NB4 (cell line): ENCODE measurements at places on chromosomes 13 and 19.

DNA sequence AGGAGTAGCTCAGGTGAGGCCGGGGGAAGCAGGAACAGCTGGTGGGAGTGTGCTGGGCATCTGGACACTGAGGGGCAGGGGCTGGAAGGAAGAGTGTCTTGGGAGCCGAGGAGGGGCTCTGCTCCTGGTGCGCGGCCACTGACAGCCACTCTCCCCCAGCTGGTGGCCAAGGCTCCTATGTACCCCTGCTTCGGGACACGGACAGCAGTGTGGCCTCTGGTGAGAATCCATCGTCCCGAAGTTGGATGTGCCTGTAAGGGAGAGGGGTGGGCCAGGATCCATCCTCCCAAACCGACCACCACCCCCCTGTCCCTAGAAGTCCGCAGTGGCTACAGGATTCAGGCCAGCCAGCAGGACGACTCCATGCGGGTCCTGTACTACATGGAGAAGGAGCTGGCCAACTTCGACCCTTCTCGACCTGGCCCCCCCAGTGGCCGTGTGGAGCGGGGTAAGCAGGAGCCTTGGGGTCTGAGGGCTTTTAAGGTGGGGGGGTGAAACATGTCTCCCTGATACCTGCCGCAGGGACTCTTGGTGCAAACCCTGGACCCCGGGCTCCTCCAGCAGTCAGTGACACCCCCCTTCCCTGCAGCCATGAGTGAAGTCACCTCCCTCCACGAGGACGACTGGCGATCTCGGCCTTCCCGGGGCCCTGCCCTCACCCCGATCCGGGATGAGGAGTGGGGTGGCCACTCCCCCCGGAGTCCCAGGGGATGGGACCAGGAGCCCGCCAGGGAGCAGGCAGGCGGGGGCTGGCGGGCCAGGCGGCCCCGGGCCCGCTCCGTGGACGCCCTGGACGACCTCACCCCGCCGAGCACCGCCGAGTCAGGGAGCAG is 2.0 kb upstream of the USF2 start:
- no peak for DNase-seq

DNA sequence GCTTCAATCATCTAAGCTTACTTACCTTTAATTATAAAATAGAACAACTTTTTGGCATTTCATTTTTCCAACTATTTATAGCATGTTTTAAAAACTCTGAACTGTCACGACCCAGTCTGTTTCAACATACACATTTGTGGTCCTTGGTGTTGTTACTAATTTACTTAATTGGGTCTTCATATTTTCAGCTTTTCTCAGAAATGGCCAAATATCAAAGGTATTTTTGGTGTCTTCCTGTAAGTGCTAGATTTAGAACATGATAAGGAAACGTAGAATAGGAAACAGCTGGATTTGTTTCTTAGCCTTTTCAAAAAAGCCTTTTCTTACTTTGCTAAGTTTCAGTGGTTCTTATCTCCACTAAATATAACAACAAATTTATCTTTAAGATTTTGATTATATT is 11.4 kb downstream of the LPAR6 start:
- no peak for DNase-seq

DNA sequence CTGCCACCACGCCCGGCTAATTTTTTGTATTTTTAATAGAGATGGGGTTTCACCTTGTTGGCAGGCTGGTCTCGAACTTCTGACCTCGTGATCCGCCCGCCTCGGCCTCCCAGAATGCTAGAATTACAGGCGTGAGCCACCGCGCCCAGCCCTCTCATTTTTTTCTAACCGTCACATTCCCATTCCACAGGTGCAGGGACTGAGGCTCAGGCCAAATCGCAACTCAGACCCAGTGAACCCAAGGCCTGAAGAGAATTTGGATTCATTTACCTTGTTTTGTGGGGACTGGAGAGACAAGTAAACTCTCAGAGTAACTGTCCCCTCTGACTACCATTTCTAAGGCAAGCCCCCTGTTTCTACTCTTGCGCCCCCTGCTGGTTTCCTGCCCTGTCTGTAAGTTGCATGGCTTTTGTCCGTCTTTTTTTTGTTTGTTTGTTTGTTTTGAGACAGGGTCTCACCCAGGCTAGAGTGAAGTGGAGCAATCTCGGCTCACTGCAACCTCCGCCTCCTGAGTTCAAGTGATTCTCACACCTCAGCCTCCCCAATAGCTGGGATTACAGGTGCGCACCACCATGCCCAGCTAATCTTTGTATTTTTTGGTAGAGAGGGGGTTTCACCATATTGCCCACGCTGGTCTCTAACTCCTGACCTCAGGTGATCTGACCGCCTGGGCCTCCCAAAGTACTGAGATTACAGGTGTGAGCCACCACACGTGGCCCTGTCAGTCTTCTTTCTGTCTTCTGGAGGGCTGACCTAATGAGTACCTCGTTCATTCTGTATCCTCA is 2.3 kb upstream of the STRN4 start:
- DNase-seq, result peak; percentile 95

DNA sequence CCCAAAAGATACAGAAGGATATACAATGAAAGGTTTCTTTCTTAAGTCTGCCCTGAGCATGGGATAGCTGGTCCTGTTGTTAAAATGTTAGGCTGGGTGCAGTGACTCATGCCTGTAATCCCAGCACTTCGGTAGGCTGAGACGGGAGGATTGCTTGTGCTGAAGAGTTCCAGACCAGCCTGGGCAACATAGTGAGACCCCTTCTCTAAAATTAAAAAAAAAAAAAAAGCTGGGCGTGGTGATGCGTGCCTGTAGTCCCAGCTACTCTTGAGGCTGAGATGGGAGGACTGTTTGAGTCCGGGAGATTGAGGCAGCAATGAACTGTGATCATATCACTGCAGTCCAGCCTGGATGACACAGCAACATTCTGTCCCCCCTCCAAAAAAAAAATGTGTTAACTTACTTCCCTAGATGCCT is 52.5 kb upstream of the SHKBP1 start:
- no peak for DNase-seq

DNA sequence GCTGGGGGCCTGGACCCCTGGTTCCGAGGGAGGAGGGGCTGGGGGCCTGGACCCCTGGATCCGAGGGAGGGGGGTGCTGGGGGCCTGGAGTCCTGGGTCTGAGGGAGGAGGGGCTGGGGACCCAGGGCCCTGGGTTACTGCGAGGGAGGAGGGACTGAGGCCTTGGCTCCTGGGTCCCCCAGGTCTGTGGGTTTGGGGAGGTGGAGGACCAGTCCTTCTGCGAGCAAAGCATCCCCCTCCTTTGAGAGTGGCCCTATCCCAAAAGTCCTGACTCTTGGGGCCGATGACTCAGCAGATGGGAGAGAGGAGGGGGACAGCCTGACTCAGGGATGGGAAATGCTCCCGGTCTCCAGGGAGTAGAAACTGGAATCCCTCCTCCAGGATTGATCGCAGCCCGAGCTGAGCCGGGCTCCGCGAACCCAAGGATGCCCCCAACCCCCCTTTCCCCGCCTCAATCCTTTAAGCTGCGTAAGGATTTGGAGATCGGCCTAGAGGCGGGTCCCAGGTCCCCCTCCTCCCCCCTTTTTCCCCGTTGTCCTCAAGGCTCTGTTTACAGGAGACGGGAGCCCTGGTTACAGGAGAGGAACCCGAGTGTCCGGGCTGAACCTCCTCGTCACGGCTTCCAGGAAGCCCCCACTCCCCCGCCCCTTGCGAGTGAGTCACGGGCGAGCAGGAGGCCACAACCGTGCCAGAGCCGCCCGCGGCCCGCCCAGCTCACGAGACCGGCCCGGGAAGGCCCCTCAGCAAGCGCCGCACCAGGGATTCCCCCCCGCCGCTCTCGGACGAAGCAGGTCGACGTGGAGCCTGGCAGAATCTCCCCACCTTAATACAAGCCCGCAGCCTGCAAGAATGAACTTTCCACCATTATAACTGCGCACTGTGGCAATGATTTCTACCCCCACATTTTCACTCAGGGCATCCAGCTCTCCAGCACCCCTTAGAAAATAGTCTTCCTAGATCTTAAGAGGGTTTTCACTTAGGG is 3.0 kb upstream of the ZFP36 start:
- DNase-seq, result peak; percentile 84

- DNase-seq, result no peak
Measured at GRCh38 chr19:45100201-45100600, 7.2 kb downstream of the PPP1R37 start.

DNA sequence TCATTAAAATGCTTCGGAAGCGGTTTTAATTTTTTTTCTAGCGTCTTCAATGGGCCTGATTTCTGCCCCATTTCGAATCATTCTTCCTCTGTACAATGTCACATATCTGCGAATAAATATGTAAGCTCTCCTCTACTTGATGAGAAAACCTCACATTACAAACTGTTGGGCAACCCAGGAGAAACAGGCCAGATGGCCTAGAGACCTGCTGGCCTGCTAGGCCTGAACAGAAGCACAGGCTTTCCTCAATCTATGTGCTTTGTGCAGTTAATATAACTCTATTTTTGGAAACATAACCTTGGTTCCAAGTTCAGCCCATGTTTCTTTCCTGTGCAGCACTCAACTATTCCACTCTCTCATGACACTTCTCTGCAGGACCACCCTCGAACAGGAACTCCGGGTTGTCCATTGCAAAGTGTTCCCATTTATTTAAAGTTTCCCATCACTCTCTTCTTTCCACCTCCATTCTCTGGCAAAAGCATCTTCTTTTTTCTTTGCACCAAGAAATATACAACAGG is 42.0 kb downstream of the DCLK1 start:
- no peak for DNase-seq

DNA sequence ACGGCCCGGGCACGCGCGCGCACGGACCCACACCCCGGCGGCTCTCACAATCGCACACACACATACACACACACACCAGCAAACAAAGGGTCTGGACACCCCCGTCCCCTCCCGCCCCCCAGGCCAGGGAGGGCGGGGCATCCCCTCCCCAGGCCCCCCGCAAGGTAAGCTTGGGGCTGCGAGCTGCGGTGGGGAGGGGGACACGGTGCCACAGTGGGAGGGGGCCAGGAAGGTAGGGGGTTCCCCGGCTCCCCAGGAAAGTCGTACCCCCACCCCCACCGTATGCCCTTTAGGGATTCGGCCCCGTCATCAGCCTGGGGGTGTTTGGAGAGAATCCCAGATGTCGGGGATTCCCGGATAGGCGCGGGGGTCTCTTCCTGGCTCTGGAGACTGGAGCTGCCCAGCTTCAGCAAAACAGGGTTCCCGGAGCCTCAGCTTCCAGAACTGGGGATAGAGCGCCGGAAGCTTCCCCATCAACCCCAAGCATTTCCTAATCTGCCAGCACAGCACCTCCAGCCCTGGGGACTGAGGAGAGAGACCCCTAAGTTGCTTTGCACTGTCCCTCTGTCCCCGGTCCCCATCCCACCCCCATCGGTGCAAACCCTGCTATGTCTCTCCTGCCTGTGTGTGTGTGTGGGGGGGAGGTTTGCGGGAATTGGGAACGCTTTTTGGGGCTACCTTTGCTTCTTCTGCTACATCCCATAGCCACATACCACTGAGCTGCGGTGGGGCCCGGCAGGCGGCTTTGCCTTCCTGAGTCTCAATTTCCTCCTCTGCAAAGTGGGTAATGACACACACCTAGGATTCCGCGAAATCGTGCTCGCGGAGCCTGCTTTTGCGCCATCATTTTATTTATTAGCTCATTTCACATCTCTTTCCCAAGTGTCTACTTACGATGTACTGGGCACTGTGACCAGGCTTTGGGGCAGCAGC is 1.8 kb upstream of the CDC37 start:
- DNase-seq, result no peak

DNA sequence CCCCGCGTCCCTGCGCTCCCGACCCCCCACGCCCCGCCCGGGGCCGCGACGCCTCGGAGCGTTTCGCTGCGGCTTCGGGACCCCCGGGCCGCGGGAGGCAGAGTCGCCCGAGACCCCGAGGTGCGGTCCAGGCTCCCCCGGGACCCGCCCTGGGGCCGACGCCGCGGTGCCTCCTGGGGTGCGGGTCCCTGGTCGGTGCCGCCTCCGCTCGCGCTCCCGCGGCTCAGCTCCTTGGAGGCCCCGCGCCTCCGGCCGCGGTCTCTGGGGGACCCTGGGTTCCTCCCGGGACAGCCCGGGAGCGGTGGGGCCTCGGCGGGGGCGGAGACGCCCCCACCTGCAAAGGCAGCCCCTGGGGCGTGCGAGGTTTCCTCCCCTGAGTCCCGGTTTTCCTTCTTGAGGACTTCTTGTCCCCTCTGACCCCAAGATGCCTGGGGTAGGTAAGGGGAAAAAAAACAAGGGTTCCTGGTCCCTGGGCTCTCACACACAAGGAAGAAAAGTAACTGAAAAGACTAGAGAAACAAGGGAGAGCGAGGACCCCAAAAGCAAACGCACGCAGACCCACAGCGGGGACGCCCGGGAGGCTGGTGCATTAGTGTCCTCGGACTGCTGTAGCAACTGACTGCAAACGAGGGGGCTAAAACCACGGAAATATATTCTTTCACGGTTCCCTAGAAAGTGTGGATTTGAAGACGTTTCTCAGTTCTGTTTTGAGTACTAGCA is 740 bp downstream of the ZNF555 start:
- peak; percentile 30 for DNase-seq

GRCh38 chr19:35959040-35959967 is 23.1 kb downstream of the LRFN3 start:
- DNase-seq, result no peak

GRCh38 chr19:29191005-29191404 is 21.9 kb downstream of the UQCRFS1 start:
- no peak for DNase-seq

GRCh38 chr13:109740121-109740520 is 46.3 kb downstream of the IRS2 start:
- DNase-seq, result no peak

- no peak for DNase-seq
Measured at GRCh38 chr13:27922883-27923612, 3.2 kb downstream of the PDX1 start.

DNA sequence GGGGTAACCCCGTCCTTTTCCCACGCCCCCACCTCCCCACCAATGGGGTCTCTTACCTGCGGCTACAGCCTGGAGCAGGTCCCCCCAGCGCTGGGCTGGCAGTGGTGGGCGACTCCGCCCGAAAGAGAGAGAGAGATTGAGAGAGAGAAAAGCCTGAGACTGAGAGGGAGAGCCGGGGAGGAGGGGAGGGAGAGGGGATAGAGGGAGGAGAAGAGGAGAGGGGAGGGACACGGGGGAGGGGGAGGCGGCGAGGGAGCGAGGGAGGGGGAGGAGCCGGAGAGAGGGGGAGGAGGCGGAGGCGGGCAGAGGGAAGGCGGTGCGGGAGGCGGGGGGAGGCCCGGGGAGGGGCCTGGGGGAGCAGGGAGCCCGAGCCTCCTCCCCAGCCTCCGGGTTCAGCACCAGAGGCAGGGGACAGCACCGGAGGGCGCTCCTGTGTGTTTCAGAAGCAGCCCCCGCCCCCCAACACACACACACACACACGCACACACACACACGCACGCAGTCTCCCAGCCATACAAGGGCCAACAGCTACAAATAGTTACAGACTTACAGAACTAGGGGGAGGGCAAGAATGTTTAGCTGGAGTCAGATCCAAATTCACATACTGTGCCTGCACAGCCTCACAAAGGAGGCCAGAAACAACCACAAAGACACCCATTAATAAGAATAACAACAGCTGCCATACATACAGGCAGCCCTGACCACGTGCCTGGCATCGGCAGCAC is at the start of gene SLC8A2:
SLC8A2 (minus strand) TSS at position 161 of the 725 bp plus-strand sequence. CDS start 5,490 bp downstream, outside the sequence.
- peak; percentile 98 for DNase-seq

DNA sequence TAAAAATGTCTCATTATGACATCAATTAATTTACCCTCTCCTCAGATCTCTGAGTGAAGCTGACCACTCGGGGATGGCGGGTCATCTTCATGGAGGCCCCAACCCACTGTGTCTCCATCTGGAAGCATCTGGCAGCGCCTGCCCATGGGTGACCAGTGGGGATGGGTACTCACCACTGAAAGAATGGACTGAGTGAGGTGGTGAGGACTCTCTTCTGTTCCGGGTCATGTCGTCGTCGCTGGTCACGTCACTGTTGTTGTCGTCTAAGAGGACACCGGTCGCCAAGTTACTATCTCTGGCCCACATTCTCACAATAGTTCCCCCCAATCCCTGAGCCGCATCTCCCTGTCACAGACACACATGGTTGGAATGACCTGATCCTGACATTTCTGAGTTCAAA is 17.1 kb downstream of the PEG3 start:
- no peak for DNase-seq
